Activated effector memory CD4-positive, alpha-beta T cell treated with Interleukin-2 at 50 U/mL for 16 hours (primary cell): ENCODE measurements at places on chromosomes 5 and 9.

- DNase-seq, result no peak
These were observed 233.4 kb downstream of the RAB3C start for GRCh38 chr5:58816181-58816731.

GRCh38 chr5:31604240-31604639, 34.7 kb upstream of the PDZD2 start:
- no peak for DNase-seq

DNA sequence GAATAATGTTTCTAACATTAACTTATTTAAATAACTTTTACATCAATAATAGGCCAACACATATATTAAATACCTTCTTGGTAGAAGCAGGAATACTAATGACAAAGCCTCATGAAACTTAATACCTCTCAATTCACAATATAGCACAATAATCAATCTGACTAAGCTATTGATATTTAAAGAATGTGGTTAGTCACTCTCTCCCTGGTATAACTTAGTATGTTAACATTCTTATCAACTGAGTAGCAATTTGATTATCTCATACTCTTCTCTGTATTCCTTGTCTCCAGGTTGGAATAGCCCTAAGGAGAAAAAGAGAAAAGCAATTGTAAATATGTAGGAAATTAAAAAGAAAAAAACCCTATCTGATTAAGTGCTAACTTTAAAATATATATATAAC, 4.9 kb upstream of the PGGT1B start:
- DNase-seq, result no peak

DNA sequence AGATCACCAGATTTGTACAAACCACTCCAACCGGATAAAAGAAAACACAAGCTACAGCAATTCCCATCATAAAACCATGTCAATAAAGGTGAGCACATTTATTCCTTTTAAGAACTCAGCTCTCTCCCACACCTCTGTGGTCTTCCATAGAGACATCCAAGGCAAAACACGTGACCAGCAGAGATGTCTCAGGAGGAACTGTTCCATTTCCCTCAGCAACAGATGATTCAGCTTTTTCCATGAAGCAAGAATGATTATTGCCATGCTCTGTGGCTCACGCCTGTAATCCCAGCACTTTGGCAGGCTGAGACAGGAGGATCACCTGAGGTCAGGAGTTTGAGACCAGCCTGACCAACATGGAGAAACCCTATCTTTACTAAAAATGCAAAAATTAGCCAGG, 15.8 kb downstream of the GZMK start:
- DNase-seq, result no peak

DNA sequence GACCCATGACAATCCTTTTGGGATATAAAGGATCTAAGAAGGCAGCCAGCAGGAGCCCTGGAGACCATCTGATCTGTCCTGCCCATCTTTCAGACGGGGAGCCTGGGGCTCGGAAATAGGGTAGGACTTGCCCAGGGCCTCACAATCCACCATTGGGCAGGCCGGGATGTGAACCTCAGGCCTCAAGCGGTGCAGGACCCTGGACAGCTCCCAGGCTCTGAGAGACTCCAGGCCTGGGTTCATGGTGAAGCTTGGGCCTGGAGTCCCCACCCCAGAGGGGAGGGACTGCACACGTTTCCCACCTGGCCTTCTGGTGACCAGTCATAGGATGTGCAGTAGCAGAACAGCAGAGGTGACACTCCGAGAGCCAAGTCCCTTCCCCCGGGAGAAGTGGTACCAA, 36.6 kb upstream of the RAPGEF1 start:
- DNase-seq, result no peak

DNA sequence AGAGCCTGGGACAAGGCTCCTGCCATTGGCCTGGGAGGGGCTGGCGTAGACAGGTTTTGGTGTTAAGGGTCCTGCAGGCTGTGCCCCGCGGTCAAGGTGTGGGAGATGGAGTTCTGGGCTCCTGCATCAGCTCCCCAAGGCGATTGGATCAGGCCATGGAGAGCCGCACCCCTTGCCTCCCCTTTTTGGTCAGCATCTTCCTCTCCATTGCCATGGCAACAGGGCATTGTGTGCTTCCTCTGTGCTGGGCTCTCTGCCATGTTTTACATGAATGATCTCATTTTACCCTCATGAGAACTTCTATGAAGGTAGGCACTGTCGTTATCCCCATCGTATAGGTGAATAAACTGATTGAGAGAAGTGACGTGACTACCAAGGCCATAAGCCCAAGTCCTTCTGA, 344.3 kb upstream of the CLINT1 start:
- DNase-seq, result no peak

GRCh38 chr5:151264113-151264512, 11.1 kb downstream of the GM2A start:
- no peak for DNase-seq

DNA sequence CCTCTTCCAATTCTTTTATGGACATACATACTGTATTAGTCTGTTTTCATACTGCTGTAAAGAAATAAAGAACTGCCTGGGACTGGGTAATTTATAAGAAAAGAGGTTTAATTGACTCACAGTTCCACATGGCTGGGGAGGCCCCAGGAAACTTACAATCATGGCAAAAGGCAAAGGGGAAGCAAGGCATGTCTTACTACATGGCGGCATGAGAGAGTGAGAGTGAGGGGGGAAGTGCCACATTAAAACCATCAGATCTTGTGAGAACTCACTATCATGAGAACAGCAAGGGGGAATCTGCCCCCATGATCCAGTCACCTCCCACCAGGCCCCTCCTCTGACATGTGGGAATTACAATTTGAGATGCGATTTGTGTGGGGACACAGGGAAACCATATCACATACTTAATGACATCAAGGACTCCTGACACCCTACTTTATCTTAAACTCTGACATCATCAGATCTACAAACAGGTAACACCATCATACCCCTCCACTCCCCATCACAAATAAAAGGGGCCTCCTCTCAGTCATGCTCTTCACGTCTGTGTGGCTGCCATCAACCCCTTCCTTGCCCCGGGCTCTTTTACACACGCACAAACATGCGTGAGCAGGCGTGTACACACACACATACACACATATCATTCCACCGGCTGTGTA, 9.7 kb downstream of the ANKRD33B start:
- DNase-seq, result no peak

GRCh38 chr9:112422417-112423148, 42.7 kb downstream of the HSDL2 start:
- DNase-seq, result no peak

- DNase-seq, result no peak
These were observed 124.0 kb upstream of the DAP start for GRCh38 chr5:10885026-10885425.

- no peak for DNase-seq
These were observed 30.2 kb downstream of the SLC46A2 start for GRCh38 chr9:112860451-112860850.

GRCh38 chr5:43312076-43312661, 1.0 kb downstream of the HMGCS1 start:
- no peak for DNase-seq

DNA sequence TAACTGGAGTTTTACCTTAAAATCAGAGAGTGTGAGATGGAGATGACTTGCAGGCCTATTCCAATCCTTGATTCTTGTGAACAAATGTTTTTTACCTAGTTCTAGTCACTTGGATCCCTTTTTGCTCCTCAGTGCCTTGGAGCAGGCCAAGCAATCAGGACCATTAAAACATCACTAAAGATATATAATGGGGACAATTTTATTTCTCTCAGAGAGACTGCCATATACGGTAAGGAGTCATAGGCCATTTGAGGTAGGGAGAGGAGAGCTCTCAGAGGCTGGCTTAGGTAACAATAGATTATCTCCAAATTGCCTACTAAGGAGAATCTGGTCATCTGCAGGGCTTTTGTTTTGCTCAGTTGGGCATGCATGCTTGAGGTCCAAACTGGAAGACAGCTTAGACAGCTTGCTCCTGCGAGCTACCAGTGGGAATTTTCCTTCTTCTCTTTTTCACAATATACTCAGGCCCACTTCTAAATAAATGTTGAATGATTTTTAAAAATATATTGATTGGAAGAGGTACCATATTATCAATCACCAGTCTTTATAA, 44.0 kb downstream of the FREM1 start:
- DNase-seq, result no peak

DNA sequence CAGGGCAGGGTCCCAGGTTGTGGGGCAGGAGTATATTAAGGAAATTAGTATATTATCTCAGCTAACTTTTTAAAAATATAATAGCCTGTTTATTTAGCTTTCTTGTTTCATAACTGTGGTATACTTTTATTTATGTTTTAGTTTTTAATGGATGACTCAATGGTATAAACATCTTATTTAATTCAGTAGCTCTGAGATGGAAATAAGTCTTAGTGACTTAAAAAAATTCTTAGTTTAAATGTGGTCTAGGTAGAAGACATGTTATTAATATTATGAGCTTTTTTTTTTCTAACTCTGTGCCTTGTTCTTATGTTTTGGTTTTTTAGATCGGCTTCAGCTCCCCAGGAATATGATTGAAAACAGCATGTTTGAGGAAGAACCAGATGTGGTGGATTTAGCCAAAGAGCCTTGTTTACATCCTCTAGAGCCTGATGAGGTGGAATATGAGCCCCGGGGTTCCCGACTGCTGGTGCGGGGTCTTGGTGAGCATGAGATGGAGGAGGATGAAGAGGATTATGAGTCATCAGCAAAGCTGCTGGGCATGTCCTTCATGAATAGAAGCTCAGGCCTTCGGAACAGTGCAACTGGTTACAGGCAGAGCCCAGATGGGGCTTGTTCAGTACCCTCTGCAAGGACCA, 43.1 kb downstream of the LNPEP start:
- DNase-seq, result no peak

- DNase-seq, result no peak
These were observed 379.2 kb downstream of the TMEM167A start for GRCh38 chr5:82698026-82698425.

GRCh38 chr9:88750832-88751360, 215.9 kb downstream of the NXNL2 start:
- no peak for DNase-seq

- DNase-seq, result no peak
These were observed 334.5 kb upstream of the IRX4 start for GRCh38 chr5:2217219-2217618.

DNA sequence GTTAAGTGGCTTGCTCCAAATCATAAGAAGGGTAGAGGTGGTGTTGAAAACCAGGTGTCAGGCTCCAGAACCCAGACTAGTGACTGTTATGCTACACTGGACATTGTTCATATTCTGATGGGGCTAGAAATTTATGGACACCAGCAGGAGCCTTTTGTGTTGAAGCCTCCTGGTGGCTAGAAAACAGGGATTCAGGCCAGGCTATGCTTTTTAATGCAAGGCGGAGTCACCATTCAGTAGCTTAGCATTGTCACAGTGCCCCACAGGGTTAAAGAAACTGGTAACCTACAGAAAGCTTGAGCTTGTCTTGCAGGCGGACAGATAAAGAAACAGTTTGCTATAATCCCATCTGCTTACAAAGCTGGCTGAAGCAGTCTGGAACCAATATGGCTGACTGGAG, 23.0 kb upstream of the GOLM1 start:
- no peak for DNase-seq

DNA sequence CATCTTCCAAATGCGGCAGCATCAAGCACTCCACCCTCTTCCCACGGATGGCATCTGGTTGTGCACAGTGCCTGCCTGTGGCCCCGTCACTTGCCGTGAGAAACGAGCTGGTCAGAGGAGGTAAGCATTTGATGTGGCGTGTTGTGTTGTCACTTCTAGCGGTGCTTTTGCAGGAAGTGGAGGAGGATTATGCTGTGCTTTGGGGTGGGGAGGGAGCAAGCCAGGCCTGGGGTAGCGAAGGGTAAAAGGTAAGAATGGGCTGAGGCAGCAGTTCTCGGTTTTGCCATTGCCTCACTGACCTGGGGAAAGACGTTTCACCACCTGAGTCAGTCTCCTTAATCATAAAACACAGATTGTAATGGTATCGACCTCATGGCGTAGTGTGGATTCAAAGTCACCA, 2.3 kb upstream of the POMT1 start:
- peak; percentile 72 for DNase-seq

DNA sequence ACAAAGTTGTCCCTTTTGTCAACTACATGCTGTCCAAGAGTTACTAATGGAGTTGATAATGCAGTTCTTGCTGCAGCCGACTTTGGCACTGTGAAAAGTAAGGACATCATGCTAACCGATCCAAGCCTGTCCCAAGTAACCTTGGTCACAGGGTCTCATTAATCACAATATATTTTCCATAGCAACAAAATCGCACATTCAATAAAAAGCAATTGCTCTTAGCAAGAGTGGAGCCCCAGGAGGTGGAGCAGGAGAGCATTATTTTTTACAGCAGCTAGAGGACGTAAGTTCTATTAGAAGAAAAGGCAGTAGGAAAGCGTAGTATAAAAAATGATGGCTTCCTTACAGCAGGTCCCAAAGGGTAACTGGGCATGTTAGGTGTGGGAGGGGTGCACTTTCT, 570.3 kb downstream of the EBF1 start:
- no peak for DNase-seq

GRCh38 chr5:131375351-131375750, 111.5 kb downstream of the CDC42SE2 start:
- no peak for DNase-seq

DNA sequence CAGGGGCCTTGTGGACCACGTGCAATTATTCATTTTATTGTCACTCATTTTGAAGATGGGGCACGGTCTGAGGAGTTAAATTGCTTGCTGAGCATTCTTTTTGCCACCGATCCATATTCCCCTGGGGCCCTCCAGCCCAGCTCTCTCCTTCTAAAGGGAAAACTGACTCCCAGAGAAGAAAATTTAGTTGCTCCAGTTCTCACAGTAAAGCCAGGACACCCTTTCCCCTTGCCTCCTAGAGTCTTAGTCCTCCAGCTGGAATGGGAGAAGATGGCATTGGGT, 1.0 kb upstream of the PANK3 start:
- no peak for DNase-seq

- no peak for DNase-seq
These were observed 50.1 kb upstream of the SRP19 start for GRCh38 chr5:112811023-112811422.

DNA sequence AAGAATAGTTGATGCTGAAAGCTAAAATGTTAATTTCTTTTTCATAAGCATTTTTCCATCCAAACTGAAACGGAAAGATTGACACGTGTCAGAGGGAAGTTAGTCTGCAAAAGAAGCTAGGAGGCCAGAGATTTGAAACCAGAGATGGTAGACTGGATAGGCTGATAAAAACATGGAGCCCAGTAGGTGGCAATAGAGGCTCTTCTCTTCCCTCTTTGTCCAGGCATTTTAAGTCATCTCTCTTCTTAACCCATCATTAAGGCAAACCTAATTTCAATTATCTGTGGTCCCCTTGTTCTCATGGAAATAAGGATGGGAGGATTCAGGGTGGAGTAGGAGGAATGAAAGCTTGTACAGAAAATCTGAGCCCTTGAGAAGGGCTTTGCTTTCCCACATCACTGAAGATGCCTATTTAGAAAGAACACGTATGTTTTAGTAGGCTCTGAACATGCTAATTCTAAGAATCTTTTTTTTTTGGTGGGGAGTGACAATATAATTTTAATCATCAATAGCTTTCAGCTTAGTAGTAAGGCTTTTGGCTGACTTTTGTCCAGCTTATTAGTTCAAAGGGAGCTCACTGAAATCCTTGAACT, 66.6 kb downstream of the ZNF474 start:
- no peak for DNase-seq

DNA sequence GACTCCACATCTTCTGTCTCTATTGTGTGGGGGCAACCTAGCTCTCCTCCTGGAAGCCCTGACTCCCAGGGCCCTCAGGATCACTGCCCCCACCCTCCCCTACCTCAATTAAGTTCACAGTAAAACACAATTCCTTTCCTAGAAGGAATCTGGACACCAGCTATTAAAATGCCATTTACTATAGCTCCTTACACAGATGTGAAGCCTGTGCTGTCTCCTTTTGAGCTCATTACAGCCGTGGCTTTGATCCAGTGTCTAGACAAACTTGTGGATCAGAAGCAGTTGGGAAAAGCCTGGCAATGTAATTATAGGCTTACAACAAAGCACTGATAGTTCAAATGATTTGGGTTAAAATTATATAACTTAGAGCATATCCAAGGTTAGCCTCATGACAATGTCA, 107.0 kb upstream of the SMIM23 start:
- no peak for DNase-seq
